Peyer's patch (tissue), 4 donors: ENCODE measurements at places on chromosomes 6 and 20. TPM values are rescaled to one million over a fixed set of nuclear protein-coding genes. Genes with fewer than 3 reads are reported as not detected.
A peak's percentile ranks its signal among the peaks of the same experiment; 100 is the strongest.

GRCh38 chr6:158672726-158673125 lies 22.9 kb downstream of the SYTL3 start:
- no peaks in the 10 kb centered on the region for H3K27me3 ChIP-seq
- H3K27ac ChIP-seq = no peak overlapping the region
- H3K4me3 ChIP-seq = no peak overlapping the region

OPN5 gene
- total RNA-seq = not detected

DNA sequence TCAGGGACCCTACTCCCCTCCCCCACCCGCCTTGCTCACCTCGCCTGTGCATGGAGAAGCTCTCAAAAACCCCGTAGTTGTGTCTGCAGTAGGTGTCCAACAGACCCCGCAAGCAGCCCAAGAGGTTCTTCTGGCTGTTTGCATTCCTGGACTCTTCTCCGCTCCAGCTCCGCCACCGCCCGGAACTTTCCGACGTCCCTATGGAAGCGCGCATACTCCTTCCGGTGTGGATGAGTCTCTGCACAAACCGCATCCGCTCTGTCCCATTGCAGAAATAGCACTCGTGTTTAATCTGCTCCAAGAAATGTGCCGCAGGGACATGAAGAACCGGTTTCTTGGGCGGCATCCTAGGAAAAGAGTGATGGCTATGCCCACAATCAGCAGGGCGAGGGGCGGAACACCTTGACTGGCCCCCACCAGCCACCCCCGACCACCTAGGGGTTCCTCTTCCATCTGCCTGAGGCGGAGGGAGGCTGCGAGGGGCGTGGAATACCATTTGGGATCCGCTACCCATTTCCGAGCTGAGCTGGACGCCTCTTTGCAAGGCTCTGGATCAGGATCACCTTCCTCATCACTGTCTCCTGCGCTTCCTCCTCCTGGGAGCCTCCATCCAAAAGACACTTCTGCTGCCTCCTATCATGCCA lies 20.2 kb downstream of the HLA-DRA start:
- peak overlapping the region; percentile 2 for H3K4me3 ChIP-seq
- DNase-seq = no peak
- no peak overlapping the region for H3K27ac ChIP-seq
- no peaks in the 10 kb centered on the region for H3K36me3 ChIP-seq
- no peaks in the 10 kb centered on the region for H3K27me3 ChIP-seq

DNA sequence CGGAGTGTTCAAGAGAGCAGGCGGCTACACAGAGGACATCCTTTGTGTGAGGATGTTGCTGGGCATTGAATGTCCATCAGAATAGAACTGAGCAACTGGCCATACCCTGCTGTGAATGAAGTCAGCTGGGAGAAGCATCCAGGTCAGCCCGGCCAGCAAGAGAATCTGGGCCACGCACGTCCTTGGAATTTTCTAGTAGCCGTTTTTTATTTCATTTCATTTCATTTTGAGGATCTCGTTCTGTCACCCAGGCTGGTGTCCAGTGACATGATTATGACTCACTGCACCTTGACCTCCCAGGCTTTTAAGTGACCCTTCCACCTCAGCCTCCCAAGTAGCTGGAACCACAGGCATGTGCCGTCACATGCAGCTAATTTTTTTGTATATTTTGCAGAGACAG lies 97.9 kb downstream of the SSR1 start:
- H3K4me3 ChIP-seq = no peak overlapping the region
- H3K27me3 ChIP-seq = no peaks in the 10 kb centered on the region
- H3K27ac ChIP-seq = no peak overlapping the region
- DNase-seq = no peak

DNA sequence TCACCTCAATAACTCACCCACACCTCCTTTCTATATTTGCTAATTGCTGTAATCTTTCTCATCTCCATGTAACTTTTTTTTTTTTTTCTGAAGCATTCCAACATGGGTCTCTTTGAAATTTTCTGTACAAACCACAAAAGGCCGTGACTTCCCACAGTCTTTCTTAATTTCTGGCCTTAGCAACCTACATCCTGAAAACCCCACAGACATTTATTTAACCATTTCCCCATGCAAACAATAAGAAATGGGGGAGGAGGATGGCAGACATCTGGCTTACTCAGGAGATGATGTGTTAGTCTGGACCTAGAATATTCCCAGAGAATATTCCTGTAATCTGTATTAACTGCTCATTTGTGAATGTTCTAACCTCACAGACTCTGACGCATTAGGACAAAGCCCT lies 57.6 kb downstream of the MEP1A start:
- H3K4me1 ChIP-seq = no peaks in the 10 kb centered on the region
- H3K4me3 ChIP-seq = no peak overlapping the region
- DNase-seq = no peak
- H3K36me3 ChIP-seq = no peaks in the 10 kb centered on the region

TBXT gene
- not detected for total RNA-seq

DNA sequence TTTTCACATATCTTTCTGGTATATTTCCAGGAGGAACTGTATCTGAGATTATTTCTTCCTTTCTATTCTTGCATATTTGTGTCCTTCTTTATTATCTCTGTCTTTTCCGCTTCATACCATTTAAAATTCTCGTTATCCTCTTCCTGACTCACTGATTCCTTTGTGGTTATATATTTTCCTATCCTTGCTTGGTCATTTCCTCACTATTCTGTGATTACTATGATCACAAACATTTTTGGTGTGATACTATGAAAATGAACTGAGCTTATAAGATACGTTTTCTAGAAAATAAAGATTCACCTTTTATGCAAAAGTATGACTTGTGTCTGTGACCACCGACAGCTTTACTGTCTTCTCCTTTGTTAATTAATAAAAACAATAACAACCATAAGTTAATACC lies 26.5 kb upstream of the MYCT1 start:
- no peaks in the 10 kb centered on the region for H3K27me3 ChIP-seq
- H3K4me1 ChIP-seq = no peaks in the 10 kb centered on the region
- no peak for DNase-seq
- no peaks in the 10 kb centered on the region for H3K36me3 ChIP-seq

DNA sequence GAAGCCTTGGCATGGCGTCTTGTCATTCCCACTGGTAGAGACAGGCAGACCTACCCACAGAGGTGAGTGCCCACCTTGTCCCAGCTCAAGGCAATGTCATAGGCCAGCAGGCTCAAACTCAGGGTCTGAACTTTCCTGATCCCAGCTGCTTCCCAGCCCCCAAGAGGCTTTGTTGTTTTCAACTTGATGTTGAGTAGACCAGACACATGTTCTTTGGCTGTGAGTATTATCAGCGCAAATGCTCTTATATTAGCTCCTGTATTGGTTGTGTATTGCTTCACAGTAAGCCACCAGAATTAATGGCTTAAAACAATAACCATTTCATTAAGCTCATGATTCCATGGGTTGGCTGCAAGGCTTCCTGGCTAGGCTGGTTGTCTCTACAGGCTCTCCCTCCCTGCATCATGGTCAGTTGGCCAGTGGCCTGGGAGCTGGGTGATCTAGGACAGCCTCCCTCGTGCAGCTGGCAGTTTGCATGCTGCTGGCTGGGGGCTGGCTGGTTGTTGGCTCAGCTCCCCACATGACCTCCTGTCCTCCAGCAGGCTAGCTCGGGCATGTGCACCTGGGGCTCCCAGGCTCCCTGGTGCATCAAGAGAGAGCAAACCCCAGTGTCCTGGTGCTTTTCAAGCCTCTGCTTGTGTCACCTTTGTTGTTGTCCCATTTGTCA lies 21.6 kb downstream of the TOX2 start:
- H3K27me3 ChIP-seq = no peaks in the 10 kb centered on the region
- H3K4me1 ChIP-seq = no peaks in the 10 kb centered on the region
- DNase-seq = no peak
- no peak overlapping the region for H3K27ac ChIP-seq
- no peak overlapping the region for H3K4me3 ChIP-seq
- no peaks in the 10 kb centered on the region for H3K36me3 ChIP-seq

DNA sequence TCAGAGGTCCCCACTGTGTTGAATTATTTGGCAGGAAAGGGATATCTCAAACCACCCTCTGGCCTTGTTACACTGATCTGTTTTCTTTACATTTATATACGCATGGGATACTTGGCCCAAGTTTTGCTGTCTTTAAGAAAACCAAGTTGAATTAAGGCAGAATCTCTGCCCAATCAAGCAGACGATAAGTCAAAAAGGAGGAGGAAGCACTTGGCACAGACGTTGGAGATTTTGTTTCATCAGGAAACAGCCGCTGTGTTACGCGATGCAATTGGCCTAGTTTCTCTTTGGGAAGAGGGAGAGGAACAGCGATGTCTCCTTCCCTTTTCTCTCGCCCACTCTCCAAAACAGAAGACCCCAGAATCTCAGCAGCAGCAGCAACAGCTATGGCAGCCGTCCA lies 20.2 kb upstream of the NAA20 start:
- H3K36me3 ChIP-seq = no peaks in the 10 kb centered on the region

JPH2 gene
- 1.2 TPM for total RNA-seq

FAM217A gene
- total RNA-seq = not detected

- no peaks in the 10 kb centered on the region for H3K4me1 ChIP-seq
- H3K36me3 ChIP-seq = no peaks in the 10 kb centered on the region
- H3K27ac ChIP-seq = no peak overlapping the region
- H3K27me3 ChIP-seq = no peaks in the 10 kb centered on the region
These were observed 8.4 kb upstream of the STK35 start for GRCh38 chr20:2093159-2093781.

GRCh38 chr6:126293891-126294524 lies 45.9 kb upstream of the CENPW start:
- no peaks in the 10 kb centered on the region for H3K27me3 ChIP-seq
- no peaks in the 10 kb centered on the region for H3K36me3 ChIP-seq
- H3K27ac ChIP-seq = no peak overlapping the region
- H3K4me3 ChIP-seq = no peak overlapping the region
- DNase-seq = no peak

TULP1 gene
- not detected for total RNA-seq

ARMH2 gene
- total RNA-seq = not detected

FAM217B gene
- 7.9 TPM for total RNA-seq

GRCh38 chr20:55266361-55266760 lies 739.0 kb downstream of the CBLN4 start:
- H3K4me3 ChIP-seq = no peak overlapping the region
- H3K36me3 ChIP-seq = no peaks in the 10 kb centered on the region
- no peaks in the 10 kb centered on the region for H3K27me3 ChIP-seq
- H3K27ac ChIP-seq = no peak overlapping the region
- DNase-seq = no peak

- no peaks in the 10 kb centered on the region for H3K27me3 ChIP-seq
- no peak overlapping the region for H3K4me3 ChIP-seq
- H3K27ac ChIP-seq = no peak overlapping the region
- H3K36me3 ChIP-seq = no peaks in the 10 kb centered on the region
- no peaks in the 10 kb centered on the region for H3K4me1 ChIP-seq
These were observed 24.1 kb downstream of the CYP39A1 start for GRCh38 chr6:46628498-46628897.

GRCh38 chr6:63795006-63795405 lies 159.4 kb downstream of the PHF3 start:
- no peak overlapping the region for H3K27ac ChIP-seq
- no peaks in the 10 kb centered on the region for H3K27me3 ChIP-seq
- H3K36me3 ChIP-seq = no peaks in the 10 kb centered on the region

DNA sequence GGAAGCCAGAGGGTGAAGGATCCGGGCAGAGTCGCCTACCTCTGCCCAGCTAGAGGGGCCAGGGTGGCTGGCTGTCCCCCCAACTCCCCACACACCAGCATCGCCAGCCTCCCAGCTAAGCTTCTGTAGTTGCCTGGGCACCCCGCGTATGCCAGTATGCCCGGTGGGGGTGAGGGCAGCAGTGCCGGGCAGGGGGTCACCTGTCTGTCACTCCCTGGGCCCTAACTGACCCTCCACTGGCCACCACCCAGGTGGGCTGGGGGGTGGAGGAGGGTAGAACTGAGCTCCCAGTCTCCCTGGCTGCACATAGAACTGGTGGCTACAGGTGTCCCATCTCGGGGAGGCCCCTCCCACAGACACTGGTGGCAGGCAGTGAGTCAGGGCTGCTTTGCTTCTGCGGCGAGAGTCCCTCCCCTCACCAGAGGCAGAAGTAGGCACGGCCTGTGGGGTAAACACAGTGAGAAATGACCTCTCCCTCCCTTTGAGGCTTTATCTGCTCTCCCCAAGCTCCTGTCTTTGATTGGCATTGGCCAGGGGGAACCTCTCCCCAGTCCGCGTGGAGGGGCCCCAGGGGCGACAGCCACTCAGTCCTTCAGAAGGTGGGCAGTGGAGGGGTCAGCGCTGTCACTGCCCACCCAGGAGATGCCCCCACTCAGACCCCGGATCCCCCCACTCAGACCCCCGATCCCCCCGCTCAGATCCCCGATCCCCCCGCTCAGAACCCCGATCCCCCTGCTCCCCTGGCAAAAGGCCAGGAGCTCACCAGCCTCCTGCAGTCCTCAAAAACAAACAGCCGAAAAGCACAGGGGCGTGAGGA lies 2.5 kb downstream of the NTSR1 start:
- no peaks in the 10 kb centered on the region for H3K36me3 ChIP-seq
- H3K4me3 ChIP-seq = no peak overlapping the region
- DNase-seq = no peak
- H3K27me3 ChIP-seq = no peaks in the 10 kb centered on the region
- H3K27ac ChIP-seq = no peak overlapping the region

DNA sequence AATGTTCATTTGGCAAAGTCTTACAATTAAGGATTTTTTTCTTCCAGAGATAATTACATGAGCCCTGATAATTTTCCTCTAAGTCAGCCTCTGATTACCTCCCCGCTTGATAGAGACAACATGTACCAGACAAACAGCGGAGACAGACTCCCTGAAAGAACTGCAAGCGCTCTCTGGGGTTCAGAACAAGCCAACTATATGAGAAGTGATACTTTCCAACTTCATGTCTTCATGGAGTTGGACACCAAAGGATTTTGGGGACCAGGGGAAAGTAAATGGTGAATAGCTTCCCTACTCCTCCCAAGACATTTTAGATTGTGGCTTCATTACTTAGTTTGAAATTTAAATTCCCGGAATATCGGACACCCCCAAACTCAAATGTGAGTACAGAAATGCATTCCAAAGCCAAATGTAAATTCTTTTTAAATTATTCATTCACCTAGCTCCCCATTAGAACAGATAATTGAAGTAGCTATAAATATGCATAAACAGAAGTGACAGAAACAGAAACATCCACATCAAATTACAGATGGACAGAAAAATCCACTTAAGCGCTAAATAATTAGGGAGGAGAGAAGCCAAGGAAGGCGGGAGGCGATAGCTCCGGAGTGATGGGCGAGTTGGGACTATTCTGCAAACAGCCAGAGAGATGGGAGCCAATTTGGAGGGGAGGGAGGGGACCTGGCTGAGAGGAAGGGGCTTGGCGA lies 129.7 kb upstream of the AKAP12 start:
- H3K27me3 ChIP-seq = no peaks in the 10 kb centered on the region
- H3K27ac ChIP-seq = no peak overlapping the region
- no peak overlapping the region for H3K4me3 ChIP-seq
- no peaks in the 10 kb centered on the region for H3K4me1 ChIP-seq
- DNase-seq = no peak

DNA sequence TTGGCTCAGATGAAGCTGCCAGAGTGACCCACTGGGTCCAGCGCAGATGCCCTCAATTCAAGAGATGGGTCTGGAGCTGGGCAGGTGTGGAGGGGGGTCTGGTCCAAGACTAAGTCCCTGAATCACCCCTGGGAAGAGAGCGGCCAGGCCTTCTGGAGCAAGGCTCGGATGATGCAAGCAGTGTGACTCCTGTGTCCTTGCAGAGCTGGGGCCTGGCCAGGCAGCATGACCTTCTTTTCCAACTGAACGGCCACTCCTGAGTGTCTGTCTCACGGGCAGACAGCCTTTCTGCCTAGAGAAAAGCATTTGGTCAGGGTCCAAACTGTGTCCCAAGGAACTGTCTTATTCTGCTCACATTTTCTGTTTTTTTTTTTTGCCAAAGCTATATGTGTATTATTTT lies 42.6 kb upstream of the FNDC1 start:
- H3K27me3 ChIP-seq = no peaks in the 10 kb centered on the region
